Stimulated activated naive CD8-positive, alpha-beta T cell treated with anti-CD3 and anti-CD28 coated beads, Interleukin-15, amount 100 ng/mL, for 72 hours (primary cell): ENCODE measurements at places on chromosomes 6 and 20.
A peak's percentile ranks its signal among the peaks of the same experiment; 100 is the strongest.

DNA sequence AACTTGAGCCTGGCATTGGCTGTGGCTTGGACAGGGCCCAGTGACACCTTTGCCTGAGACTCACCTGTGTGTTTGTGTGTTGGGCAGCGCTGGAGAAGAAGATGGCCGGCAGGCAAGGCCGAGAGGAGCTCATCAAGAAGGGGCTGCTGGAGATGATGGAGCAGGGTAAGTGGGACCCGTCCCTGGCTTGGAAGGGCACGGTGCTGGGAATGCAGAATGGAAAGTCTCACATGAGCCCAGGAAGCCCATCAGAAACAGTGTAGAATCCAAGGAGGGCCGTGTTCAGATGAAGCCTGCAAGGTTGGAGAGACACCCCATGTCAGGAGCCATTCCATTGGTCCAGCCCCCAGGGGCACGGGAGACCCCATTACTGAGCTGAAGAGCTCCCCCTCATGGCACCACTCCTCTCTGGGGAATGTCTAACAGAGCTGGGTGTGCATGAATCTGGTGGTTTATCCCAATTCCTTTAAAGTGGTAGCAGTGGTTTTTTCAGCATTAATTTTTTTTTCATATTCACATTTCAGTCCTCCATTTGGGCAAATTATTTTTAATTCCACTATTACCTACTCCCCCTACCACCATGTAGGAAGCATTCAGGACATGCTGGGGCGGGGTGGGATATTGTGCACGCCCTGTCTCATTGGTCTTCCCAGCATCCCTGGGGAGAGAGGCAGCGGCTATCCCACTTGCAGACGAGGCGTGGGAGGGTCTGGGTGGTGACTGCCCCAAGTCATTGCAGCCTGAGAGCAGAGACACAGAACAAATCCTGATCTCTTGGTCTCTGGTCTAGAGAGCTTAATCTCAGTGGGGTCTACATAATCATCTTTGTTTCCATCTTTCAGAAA is 143.6 kb downstream of the PHACTR3 start:
- DNase-seq: no peak

GRCh38 chr6:63795006-63795405 is 159.4 kb downstream of the PHF3 start:
- DNase-seq: no peak

DNA sequence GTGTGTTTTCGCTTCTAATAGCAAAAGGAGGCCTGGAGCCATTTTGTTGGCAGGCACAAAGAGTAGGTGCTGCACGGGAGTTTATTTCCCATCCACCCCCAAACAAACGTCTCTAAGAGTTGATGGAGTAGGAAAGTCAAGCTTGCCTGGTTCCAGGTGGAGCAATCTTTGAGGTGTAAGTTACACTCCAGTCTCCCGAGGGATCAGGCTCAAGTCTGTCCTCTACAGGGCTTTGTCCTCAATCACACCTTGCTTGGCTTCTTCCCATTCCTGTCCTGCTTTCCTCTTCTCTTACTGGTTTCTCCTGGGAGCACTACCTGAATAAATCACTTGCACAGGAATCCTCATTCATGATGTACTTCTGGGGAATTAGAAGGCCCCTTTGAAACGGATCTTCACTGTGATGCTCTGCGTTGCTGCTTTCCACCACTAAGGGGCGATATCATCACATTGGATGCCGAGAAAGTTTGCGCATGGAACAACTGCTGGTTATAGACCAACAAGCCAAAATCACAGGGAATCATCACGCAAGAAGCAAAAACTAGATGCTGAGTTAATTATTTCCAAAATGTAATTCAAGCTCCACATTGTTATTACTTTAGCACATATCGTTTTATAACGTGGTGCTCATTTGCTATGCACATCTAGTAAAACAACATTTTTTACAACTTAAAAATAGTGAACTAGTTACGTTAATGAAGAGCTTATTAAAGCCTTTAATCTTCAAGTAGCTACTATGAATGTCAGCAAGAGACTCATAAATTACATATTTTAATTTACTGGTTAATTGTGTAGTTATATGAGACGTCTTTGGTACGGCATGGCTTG is 156.8 kb downstream of the DNAH8 start:
- peak; percentile 52 for DNase-seq

DNA sequence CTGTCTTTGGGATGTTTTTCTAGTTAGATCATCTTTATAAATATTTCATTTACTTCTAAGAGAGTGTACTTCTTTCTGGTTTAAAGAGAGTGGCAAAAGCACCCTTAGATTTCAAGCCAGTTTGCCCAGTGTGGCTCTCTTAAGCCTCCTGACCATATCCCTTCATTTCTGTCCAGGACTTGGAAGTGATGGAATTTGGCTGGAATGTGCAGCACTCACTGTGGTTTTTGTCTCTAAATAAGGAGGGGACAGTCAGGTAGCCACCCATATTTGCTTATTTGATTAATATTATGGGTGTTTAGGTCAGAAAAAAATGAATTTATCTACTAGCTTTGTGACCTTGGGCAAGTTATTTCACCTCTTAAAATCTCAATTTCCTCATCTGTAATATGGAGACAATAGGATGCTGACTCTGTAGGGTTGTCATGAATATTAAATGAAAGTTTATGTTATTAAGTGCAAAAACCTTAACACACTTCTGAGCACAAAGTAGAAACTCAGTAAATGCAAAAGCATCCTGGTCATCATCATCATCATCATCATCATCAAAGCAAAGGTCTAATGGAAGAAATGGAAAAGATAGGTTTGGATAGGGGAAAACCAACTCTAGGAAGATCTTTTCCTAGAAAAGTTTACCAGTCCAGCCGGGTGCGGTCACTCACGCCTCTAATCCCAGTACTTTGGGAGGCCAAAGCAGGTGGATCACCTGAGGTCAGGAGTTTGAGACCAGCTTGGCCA is 3.1 kb downstream of the CRYBG1 start:
- DNase-seq: no peak

- DNase-seq: peak; percentile 33
Observed at GRCh38 chr6:106448000-106448426, 87.5 kb downstream of the CRYBG1 start.

- no peak for DNase-seq
Observed at GRCh38 chr20:5508044-5508443, 191.3 kb upstream of the PROKR2 start.

- no peak for DNase-seq
Observed at GRCh38 chr6:14254505-14254904, 136.9 kb downstream of the CD83 start.

GRCh38 chr20:7015257-7015656 is 247.8 kb downstream of the BMP2 start:
- no peak for DNase-seq

DNA sequence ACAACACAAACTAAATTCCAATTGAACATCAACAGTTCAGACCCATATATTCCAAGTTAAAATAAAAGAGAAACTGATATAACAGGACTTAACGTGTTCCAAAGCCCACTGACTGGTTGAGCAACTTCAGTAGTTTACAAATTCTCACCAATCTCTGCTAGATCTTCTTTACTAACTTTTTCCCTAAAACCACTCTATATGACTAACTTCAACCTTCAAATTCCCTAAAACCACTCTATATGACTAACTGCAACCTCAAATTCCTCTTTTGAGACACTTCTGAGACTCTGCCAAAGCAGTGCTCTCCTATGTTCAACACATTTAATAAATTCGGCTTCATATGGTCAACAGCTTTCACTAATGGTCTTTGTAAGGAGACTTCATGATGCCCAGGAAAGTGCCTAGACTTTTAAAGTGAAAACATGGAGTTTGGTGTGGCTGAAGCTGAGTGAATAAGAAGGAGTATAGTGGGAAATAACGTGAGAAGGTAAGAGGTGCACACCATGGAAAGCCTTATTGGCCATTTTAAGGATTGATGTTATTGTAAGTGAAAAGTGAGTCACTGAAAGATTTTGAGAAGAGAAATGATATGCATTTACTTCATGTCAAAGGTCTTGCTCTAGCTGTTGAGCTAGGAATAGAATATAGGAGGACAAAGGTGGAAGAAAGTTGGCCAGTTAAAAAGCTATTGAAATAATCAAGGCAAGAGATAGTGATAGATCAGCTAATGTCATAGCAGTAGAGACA is 134.0 kb upstream of the HCRTR2 start:
- DNase-seq: no peak

GRCh38 chr20:3559637-3560036 is 88.8 kb downstream of the ATRN start:
- no peak for DNase-seq

GRCh38 chr20:1536893-1537730 is 20.4 kb downstream of the SIRPD start:
- DNase-seq: no peak

DNA sequence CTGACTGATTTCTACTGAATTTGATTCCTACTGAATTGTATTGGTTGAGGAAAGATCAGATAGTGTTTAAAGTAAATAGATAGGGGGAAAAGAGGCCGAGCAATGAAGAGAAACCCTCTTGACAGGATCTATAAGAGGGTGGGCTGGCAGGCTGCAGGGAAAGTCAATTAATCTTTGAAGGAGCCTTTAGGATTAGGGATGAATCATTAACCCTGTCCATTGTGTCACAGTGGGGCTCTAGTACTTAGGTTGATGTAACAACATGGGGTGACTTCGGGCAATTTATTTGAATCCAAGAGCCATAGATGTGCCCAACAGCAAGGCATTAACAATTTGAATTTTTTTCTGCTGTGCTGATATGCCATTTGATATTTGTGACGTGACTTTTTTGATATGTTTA is 7.5 kb downstream of the RFX6 start:
- DNase-seq: no peak

DNA sequence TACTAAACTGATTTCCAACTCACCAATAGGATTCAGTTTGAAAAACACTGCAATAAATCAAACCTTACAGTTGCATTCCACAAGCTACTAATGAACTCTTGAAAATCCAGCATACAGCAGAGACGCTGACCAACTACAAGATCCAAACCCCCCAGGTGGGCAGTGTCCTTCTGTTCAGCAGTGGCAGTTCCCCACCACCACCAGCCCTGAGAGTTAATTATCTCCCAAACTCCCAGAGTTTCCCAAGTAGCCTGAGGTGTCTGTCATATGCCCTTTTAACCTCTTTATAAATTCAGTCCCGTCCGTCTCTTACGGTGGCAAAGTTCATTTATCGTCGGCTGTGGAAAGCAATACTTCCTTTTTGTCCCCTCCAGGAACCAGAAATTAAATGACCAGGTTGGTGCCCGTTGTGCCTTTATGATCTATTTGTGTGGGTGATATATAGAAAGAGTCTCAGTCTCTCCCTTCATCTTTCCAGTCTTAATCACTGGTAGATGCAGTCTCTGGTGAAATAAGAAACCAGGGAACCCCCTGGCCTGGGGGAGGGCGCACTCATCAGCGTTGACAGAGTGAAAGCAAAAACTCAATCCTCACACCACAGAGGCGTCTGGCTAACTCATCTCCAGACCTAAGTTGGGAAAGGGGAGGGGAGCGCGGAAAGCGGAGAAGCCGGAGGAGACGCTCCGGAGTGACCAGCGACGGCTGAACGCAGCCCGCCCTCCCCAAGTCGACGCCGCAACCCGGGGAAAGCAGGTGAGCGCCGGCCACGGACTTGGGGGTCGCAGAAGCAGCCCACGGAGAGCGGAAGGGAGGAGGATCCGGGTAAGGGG is 717 bp downstream of the MRPL14 start:
- peak; percentile 70 for DNase-seq

DNA sequence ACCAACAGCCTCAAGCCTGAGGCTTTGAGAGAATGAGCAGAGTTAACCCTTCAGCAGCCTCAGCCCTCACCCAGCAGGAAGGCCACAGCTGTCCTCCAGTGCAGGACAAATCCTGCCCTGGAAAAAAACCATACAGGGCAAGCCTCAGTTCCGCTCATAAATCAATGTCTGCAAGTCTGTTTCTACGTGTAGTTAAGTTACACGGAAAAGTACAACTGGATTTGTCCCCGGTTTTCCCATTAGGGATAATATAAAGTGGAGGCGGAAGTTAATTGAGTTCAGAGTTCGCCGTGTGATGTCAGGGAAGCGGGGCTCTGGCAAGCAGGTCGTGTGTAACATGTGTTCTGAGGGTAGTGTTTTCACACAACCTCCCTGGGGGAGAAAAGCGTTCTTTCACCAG is 44.2 kb upstream of the EYA2 start:
- DNase-seq: no peak

DNA sequence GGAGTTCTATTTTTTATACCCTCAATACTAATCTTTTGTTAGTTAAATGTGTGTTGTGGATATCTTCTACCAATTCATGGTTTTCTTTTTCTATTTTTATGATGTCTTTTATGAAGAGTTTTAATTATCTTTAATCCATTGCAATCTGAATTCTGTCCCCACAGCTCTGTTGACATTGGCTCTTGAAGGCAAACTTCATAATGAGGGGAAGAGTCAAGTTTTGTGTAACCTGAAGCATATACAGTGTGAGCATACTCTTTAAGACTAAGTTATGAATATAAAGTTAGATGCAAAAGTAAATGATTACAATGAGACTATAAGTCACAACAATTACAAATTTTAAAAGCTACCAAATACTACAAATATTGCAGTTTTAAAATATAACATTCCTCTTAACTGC is 34.2 kb downstream of the RNF217 start:
- DNase-seq: no peak

DNA sequence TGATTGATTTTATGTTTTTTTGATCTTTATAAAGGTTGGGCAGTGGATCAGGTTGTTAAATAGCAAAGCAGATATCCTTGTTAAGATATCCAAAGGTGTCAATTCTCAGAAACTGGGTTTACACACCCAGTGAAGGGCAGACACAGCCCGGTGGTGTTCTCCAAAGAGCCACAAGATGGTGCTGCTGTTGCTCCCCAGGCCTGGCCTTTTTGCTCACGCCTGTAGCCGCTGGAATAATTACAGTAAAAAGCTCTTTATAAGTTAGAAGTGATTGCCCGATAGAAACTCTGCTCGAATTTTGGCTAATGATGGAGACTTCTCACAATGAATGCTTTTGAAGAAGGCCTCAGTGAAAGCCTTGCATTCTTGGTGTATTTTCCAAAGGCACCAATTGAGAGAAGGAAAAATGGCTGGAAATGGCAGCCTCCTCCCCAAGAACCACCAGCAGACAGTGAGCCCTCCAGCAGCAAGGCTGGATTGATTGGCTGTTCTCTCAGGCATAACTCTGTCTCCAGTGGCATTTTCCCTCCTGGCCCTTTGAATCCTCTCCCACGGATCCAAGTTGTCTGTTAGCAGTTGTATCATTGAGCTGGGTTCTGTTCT is 120.5 kb upstream of the CHD6 start:
- DNase-seq: peak; percentile 34

DNA sequence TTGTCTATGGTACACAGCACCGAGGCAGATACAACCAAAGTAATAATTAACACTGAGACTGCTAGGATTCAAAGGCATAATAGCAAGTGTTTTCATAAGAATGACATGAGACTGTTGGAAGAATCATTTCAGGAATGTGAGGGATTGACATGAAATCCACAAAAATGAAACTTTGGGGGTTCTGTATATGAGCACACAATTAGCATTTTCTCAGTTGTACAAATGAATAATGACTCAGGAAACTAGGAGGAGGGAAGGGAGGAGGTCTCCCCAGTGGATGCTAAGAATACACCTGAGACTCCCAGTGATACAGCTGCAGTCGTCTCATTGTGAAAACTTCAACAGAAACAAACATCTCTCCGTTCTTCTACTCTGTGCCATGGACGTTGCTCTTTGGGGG is 428.4 kb upstream of the PLCB4 start:
- DNase-seq: no peak

GRCh38 chr6:162581988-162582780 is 145.4 kb downstream of the PRKN start:
- no peak for DNase-seq

- DNase-seq: no peak
Observed at GRCh38 chr6:13418844-13419243, 68.6 kb downstream of the GFOD1 start.
